ENCODE measurements at places on chromosomes 1 and 21.

- DNase-seq, result no peak
Observed at GRCh38 chr1:206489980-206490770, 17.2 kb upstream of the RASSF5 start.

GRCh38 chr1:25680701-25681100, 64.1 kb downstream of the MAN1C1 start:
- no peak for DNase-seq

DNA sequence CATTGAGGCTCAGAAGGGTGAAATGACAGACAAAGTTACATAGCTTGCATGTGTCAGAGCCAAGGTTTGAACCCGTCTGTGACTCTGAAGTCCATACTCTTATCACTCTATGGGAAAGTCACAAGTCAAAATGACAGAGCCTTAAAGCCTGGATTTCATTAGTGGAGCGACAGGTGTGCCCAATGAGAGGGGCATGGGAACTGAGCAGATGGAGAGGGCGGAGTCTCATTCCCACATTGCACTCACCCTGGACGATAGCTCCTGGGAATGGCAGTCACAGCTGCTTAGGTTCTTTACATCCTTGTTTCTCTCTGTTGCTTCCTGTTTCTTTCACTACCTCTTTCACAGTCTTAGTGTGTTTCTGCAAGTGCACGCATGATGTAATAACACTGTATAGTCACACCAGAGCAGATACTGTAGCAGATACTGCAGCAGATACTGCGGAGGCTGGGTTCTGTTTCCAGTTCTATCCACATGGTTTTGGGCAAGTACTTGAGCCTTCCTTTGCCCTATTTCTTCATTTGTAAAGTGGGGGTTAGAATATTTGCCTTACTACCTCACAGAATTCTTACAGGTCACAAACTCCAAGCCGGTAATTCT, 127.2 kb downstream of the ZSCAN20 start:
- no peak for DNase-seq

DNA sequence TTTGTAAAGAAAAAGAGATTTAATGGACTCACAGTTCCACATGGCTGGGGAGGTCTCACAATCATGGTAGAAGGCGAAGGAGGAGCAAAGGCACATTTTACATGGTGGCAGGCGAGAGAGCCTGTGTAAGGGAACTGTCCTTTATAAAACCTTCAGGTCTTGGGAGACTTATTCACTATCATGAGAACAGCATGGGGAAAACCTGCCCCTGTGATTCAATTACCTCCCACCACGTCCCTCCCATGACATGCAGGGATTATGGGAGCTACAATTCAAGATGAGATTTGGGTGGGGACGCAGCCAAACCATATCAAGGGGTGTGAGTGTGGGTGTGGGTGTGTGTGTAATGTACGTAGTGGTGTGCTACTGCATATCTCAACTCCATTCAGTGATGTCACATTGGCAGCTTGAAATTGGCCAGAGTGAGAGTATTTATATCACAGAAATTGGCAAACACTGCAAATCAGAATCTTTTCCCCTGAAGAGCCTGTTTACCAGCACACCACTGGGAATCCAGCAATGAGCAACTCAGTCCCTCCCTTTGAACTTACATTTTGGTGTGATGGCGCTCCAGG, 5.4 kb downstream of the ARHGEF10L start:
- no peak for DNase-seq

GRCh38 chr1:194227161-194227560, 1040.7 kb upstream of the B3GALT2 start:
- DNase-seq, result no peak

GRCh38 chr1:178867670-178868069, 3.2 kb downstream of the ANGPTL1 start:
- no peak for DNase-seq

DNA sequence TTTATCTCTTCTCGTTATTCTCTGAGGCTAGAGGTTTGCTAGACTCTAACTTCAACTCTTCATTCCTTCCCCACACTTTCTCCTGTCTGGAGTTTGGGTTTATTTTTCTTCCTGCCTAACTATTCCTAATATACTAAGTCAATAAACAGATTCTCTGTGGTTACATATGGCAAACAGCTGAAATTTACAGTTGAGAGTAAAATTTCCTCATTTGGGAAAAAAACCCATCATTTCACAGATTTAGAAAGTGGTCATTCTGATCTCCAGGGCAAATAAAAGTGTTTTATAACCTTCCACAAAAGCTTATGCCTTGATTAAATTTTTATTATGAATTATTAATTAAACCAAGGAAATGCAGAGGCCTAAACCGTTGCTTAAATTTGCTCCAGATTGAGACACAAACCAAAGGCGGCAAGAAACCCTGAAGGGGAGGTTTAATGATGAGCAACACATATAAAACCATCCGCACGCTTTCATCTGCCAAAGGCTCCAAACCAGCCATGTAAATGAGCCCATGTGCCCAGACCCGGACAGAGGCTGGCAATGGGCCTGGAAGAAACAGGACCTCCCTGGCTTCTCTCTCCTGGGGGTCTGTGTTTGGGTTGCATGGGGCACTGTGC, 201.7 kb upstream of the LMO4 start:
- DNase-seq, result no peak

- no peak for DNase-seq
Observed at GRCh38 chr1:28591708-28592320, at the start of gene RAB42. RAB42 (plus strand) TSS chr1:28592265; CDS start chr1:28592512, 247 bp downstream.

DNA sequence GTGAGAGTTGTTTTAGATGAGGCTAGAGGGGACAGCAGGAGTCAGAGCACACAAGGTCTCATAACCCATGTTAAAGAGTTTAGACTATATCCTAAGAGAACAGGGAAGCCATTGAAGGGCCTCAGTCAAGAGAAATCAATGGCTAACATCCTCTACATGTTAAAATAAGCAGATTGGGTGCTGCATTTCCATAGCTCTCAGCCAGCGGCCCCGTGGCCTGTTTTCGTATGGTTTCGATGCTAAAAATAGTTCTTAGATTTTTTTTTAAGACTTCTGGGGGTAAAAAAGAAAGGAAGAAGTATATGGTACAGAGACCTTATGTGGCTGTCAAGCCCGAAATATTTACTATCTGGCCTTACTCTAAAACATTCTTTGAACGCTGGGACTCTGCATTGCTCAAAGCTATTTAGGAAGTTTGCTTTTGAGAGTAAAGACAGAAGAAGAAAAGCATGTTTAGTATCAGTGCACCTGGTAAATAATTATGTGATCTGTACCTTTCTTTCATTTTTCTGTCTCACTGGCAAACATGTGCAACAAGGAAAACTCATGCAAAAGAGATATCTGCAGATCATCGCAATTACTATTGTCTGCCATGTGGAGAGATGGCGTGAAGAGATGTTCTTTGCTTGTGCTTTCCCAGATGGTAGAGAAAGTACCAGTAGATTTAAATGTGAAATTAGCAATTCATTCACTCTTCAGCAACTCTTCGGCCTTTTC, 8.4 kb downstream of the PDIK1L start:
- no peak for DNase-seq

DNA sequence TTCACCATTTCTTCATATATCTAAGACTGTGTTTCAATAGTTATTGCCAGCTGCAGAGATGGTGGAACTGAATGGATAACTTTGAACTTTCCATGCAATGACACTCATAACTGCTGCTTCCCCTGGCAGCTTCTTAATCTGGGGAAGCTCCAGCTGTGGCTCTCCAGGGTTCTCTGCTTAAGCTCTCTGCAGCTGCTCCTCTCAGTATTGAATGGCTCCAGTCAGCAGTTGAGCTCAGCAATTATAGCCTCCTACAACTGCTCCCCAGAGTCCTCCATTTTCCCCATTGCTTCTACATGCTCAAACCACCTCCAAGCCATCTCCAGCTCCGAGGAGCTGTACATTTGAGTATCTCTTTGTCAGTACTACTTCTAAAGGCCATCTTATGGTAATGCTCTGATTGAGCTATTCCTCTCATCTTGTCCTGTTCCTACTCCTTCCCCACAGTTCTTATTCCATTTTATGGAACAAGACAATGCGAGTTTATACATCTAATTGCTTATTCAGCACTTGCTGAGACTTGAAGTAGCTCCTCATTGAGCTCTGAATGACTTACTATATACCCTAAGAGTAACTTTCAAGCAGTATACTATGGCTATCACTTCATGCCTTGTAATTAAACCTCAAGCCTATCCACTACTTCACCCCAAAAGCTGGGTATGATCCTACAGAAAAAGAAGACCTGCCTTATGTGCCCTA, 362.4 kb downstream of the NEGR1 start:
- no peak for DNase-seq

GRCh38 chr1:9025449-9025848, 774 bp downstream of the SLC2A7 start:
- DNase-seq, result no peak

DNA sequence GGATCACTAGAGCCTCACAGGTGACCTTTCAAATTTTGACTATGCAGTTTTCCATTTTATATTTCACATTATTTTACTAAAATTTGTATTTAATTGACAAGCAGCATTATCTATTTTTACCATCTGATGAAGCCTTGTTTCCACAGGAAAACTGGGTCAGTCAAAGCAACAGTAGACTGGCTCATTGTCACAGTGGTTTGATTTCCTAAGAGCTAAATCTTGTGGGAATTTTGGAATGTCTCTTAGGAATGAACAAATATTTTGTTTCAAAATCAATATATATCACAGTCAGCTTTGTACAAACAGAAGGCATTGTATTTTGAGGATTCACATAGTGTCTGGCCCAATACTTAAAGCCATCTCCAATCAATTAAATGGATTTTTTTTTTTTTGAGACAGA, 152.6 kb upstream of the RNPC3 start:
- no peak for DNase-seq

GRCh38 chr1:13507075-13507474, 6.7 kb downstream of the LRRC38 start:
- no peak for DNase-seq

GRCh38 chr1:113904293-113904673, 316 bp downstream of the AP4B1 start:
- DNase-seq, result no peak

DNA sequence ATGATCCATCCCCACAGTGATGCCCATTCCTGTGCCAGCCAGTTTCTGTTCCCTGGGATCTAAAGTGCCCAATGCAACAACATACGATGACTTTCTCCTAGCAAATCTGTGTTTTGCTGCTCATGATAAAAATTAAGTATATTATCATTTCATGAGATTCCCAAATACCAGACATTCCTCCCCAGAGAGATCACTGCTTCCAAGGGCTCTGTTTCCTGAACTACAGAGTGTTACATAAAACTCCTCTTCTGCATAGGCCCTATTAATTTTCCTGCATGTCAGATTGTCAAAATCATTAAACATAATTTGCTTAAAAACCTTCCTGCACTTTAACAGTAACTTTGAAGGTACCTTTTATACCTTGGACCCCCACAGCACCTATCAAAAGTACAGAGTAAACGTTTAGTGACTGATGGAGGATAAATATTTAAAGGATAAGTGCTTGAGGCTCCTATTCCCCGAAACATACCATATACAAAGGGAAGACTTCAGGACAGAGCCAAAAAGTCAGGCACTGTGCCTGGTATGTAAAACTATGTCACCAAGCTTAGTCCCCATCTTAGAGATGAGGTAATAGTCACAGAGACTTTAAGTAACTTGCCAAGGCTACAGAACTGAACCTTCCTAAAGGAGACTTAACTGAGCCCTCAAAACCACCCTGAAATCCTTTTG, 50.2 kb downstream of the SLC25A24 start:
- DNase-seq, result no peak

Measured in smooth muscle cell of the brain vasculature (primary cell).